ENCODE measurements at places on chromosomes 11 and 22.

- DNase-seq = no peak
These were observed 15.2 kb upstream of the GAS2L1 start for GRCh38 chr22:29291215-29291614.

- no peak for DNase-seq
These were observed 11.1 kb downstream of the GTPBP1 start for GRCh38 chr22:38716826-38717225.

- no peak for DNase-seq
These were observed 32.1 kb upstream of the PRODH start for GRCh38 chr22:18968011-18968749.

DNA sequence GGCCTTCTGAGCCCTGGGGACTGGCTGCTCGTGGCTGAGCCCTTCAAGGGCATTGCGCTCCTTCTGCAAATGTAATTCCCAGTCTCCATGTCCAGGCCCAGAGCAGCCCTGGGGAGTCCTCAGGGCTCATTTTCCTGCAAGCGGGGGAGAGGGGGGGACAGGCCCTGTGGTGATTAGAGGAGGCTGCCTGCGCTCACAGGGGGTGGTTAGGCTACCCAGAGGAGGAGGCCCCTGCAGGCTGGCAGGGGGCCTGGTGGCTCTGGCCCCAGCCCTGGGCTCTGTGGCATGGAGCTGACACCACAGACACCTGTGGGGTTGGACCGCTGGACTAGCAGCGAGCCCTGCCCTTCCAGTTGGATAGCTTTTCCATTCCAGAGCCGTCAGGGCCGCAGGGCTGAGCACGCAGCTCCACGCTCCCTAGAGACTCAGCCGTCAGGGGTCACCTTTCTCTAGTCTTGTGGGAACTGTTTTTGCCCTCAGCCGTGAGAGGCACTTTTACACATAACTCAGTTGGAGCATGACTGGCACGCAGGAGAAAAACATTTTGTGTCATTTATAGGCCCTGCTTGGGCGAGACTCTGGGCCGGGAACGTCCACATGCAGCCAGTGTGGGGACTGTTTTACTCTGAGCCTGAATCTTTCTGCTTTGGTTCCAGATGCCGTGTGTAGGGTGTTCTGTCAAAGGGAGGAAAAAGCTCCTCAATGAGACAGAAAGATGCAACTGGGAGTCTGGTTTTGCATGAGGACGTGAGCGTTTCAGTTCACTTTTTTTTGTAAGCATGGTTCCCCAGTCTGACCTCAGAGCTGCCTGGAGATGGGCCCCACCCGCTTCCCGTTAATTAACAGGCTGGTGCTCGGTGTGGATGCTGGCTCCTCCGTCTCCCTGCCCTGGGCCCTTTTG lies 58.1 kb downstream of the LRP5 start:
- DNase-seq = no peak

- no peak for DNase-seq
These were observed 15.0 kb downstream of the PLCB3 start for GRCh38 chr11:64266339-64266738.

DNA sequence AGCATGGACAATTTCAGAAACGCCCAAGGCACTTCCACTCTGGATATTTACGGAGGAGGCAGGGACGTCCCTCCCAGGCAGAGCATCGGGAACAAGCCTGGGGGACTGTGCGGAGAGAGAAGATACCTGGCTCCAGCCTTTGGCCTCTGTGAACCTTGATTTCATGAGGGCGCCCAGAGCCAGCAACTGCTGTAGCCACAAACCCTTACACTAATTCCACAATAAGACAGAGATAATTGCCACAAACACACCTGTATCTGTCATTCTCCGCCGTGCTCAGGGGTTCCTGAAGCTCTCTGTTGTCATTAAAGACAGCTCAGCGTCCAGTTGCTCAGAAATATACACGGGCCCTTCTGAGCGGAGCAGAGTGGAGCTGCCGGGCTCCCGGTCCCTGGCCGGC lies 1292.1 kb downstream of the TBC1D22A start:
- DNase-seq = no peak

DNA sequence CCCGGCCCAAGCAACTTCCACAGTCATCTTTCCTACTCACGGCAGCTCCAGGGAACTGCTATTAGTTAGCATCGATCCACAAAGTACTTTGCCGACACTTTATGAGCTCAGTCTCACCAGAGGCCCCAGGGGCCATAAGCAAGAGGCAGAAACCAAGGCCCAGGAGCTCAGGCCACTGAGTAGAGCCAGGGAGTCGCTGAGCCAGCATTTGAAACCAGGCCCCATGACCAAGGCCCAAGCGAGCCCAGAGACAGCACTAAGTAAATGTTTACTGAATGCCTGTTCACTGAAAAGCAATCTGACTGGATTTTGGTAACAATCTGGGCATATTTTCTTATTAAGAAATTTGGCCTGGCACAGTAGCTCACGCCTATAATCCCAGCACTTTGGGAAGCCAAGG lies 43.3 kb downstream of the ARRB1 start:
- DNase-seq = no peak

- no peak for DNase-seq
These were observed 17.7 kb upstream of the GRK3 start for GRCh38 chr22:25546751-25547150.

DNA sequence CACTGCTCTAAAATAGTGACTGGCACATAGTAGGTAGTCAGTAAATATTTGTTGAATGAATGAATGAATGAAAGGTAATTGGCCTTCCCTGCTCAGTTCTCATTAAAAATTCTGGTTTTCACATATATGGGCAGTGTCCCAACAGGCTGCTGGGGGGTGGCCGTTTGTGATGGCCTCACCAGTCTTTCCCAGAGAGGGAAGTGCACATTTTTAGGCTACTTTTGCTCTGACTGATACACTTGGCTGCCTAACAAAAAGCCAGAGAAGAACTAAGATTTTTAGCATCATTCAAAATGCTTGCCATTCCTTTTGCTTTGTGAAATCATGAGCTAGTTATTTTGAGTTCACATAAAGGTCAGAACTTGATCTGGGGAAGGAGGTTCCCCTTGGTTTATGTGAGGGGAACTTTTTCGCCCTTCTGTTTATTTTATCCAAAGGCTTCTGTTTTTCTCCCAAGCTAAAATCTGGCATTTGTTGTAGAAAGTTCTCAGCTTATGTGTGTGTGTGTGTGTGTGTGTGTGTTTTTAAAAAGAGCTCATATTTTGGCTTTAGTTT lies 83.1 kb downstream of the PTPRJ start:
- no peak for DNase-seq

DNA sequence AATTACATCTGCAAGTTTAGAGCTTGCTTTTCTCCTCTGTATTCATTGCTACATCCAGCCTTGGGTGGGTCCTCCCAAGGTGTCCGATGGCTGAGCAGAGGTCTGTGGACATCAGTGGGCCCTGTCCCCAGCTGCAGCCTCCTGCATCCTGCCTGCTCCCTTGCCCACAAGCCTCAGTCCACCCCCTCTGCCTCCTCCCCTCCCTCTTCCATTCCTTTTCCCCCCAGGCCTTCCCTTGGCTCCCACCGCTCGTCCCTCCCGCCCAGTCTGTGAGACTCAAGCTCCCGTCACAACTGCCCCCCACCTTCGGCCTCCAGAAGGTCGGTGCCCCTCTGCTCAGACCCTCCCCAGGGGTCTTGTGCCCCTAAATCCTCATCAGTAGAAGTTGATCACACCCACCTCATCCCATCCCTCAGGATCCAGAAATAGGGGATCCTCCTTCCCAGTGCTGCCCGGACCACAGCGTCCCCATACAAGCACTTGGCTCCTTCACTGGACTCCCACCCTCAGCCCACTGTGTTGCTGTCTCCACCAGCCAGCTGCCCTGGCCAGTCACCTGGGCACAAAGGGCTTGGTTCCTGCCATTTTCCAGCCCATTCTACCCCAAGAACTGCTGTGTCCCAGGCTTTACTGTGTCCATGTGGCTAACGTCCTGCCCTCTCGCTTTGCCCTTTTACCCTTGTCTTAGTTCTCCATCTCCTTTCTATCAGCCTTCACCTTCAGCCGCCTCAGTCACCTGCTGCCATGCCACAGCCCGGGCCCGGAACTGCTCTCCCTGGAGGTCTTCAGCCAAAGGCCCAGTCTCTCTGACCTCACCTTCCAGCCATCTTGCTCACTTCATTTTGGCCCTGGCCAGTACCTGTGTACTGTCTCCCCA lies 2.2 kb upstream of the OMP start:
- no peak for DNase-seq

- DNase-seq = no peak
These were observed 6.0 kb upstream of the SLC35C1 start for GRCh38 chr11:45798793-45799441.

DNA sequence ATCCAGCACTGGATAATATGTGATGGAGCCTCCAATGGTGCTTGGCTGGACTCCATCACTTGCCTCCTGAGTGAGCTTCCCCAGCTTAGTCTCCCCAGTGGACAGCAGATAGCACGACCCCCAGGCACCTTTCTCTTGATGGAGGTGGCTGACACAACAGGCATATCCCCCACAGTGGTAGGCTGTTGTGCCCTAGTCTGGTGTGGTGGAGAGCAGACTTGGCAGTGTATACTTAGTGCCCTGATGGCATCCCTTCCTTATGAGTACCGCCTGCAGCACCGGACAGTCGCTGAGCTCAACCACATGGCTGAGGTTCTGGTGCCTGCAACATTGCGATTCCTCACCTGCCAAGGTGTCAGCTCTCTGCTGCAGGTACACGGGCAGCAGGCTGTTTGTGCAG lies 50.1 kb downstream of the DNHD1 start:
- no peak for DNase-seq

GRCh38 chr11:32161293-32161692 lies 70.4 kb downstream of the RCN1 start:
- DNase-seq = no peak

DNA sequence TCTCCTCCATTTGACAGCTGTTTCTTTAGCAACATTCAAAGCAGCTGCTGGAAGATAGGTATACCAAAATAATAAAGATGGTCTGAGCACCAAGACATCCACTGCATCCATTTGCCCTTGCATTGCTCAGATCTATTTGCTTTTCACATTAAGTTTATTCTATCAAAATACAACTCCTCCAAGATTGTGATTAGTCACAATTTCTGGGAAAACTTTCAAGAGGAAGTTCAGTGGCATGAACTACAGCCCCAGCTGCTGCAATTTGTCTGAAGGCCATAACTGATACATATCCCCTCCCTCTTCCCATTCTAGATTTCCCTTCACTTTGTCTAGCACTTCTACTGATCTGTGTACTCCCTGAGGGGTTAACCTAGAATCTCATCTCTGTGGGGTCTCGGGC lies 117.5 kb upstream of the CEP126 start:
- DNase-seq = no peak

GRCh38 chr11:17516551-17517150 lies 27.6 kb downstream of the USH1C start:
- DNase-seq = peak; percentile 49

GRCh38 chr11:117673602-117674001 lies 123.4 kb downstream of the DSCAML1 start:
- peak; percentile 72 for DNase-seq

DNA sequence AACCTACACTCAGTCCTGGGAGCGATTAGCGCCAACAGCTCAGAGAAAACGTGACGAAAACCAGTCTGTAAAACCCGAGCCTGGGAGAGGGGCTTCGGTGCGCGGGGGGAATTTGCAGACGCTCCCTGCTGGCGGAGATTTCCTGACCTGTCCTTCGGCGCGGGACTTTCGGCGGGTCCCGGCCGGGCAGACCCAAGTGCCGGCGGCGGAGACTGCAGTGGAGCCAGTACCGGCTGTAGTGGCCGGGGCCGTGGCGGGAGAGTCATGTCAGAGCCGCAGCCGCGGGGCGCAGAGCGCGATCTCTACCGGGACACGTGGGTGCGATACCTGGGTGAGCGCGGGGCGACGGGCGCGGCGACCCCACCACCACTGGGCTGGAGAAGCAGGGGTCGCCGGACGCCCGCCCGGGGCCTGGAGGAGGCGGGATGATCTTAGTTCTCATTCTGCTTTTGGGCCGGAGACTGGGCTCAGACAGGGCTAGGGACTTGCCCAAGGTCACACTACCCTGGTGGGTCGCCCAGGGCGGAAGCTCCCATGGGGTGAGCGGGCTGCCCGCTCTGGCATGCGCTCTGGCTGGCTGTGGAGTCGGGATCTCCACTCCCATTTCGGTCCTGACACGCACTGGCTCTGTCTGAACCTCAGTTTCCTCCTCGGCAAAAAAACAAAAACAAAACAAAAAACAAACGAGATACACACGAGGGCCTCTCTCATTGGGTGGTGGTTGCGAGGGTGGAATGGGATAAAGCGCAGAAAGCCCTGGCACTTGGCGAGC lies at the start of gene MTFP1:
Gene MTFP1, plus strand, starts transcription at position 153 of the 772 bp plus-strand sequence. Its CDS starts 112 bp downstream, at position 265.
- DNase-seq = no peak

- no peak for DNase-seq
These were observed 52.4 kb downstream of the TECTA start for GRCh38 chr11:121153472-121153871.

DNA sequence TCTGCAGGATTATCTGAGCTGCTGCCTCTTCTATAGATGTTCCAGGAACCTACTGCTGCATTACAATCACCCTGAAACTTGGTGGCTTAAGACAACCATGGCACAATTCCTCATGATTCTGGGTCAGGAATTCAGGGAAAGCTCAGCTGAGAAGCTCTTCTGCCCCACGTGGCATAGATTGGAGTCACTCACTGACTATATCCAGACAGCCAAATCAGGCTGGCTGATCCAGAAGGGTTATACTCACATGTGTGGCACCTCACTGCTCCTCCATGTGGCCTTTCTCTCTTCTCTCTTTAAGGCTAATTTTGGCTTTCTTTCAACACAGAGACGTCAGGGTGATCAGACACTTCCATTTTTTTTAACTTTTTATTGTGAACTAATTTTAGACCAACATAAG lies 125.5 kb downstream of the BBOX1 start:
- DNase-seq = no peak

DNA sequence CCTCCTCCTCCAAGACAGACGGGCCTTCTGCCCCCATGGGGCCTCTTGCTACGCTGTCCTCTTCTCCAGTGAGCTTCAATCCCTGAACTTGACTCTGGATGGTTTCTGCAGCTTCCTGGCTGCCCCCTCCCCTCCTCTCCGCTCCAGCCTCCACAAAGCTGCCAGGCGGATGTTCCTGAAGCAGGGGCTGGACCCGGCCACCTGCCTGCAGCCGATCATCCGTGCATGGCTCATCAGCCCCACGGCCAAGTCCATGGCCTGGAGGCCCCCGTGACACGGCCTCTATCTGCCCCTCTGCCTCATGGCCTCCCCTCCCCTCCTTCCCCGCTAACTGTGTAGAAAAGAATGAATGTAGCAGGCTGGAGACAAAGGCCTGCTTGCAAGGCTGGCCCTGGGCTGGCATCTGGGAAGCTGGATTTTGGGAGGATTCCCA lies 6.8 kb upstream of the SUN2 start:
- DNase-seq = no peak

GRCh38 chr11:120835601-120836228 lies 188.2 kb upstream of the TBCEL start:
- no peak for DNase-seq

DNA sequence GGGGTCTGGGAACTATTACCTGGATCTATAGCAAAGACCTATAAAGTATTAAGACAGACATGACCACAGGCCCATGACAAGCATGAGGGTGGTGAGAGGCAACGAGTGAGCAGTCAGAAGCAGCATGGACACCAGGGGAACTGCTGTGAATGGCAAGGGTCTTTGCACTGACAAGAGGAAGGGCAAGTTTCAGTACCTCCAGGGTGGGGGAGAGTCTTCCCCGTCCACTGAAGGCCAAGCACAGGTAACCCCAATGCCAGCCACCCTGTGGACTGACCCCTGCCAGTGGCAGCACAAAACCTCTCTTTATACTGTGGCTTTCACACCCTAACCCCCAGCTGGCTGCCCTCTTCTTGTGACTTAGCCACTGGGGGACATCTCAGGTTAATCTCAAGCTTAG lies 55.5 kb downstream of the CHST1 start:
- no peak for DNase-seq
